ENCODE measurements at places on chromosomes 5 and 9.

GRCh38 chr5:52983731-52984636 lies 5.2 kb upstream of the ITGA2 start:
- no peak for DNase-seq

DNA sequence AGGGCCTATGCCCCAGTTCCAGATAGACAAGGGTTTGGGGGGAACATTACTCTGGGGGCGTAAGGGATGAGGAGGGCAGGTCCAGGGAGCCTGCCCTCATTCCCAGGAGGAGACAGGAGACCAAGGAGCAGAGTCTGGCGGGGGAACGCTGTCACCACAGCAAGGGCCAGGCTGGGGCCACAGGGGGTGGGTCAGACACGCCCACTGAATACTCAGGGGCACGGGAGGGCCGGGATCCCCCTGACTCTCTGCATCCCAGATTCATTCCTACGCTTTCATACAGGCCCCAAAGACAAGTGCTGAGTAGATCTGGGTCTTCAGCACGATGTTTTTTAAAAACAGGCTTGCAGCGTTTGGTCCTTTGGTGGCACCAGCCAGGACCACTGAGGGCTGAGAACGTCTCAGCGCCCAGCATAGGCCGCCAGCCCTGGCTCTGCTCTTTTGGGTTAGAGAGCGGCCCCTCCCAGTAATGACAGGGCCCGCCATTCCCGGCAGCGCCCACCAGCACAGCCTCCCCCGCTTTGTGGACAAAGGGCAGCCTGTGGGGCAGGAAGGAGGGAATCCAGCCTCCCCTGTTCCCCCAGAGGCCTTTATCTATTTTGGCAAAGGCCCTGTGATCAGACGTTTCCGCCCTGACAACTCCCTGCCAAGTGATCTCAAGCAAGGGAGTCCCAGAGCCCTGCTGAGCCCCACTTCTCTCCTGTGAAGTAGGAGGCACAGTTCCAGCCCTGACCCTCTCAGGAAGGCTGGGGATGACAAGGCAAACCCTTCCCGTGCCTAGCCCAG lies 24.9 kb downstream of the NEK6 start:
- DNase-seq, result no peak

GRCh38 chr5:88825584-88826315 lies 57.2 kb downstream of the MEF2C start:
- no peak for DNase-seq

DNA sequence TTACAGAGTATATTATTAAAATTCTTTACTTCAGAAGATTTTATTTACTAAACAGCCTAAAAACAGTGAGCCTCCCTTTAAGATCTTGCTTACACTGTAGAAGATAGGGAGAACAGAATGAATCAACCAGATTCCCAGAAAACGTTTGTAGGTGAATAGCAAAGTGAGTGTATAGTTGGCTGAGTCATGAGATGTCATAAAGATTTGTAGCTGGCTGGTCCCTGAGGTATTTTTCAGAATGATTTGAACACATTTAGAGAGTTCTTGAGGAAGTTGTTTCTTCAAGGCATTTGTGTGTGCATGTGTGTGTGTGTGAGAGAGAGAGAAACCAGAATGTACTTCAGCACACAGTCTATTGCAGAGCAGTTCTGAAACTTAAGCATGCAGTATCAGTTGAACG lies 159.4 kb upstream of the PRR16 start:
- no peak for DNase-seq

DNA sequence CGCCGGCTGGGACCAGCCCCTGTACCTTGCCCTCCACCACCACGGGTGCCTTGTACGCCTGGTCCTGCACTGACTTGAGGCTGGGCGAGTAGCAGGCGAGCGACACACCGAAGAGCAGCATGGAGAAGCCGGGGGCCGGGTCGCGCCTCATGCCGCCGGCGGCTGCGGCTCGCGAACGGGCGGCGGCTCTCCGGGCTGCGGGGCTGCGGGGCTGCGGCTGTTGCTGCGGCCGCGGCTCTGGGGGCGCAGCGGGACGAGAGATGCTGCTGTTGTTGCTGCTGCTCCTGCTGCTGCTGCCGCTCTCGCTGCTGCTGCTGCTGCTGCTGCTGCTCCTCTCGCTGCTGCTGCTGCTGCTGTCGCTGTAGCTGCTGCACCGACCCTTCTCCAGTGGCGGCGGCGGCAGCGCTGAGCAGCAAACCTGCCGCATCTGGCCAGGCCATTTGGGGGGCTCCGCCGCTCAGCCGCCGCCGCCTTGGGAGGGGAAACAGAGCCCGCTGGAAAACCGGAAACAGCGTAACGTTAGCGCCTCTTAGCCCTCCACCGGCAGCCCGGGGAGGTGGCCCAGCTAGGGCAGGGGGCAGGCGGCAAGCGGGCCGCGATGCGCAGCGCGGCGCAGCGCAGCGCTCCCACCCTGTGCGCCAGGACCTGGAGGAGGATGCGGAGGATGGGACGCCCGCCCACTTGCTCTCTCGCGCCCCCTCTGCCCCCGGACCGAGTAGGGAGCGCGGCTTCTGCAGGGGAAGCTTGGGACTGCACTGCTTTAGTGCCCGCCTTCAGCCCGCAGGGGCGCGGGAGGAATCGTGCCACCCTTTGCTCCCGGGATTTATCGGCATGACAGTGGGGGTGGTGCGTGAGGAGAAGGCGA lies at the start of gene NRG2:
Gene NRG2 (minus strand): TSS at position 657 of the 865 bp plus-strand sequence.
- peak; percentile 60 for DNase-seq

DNA sequence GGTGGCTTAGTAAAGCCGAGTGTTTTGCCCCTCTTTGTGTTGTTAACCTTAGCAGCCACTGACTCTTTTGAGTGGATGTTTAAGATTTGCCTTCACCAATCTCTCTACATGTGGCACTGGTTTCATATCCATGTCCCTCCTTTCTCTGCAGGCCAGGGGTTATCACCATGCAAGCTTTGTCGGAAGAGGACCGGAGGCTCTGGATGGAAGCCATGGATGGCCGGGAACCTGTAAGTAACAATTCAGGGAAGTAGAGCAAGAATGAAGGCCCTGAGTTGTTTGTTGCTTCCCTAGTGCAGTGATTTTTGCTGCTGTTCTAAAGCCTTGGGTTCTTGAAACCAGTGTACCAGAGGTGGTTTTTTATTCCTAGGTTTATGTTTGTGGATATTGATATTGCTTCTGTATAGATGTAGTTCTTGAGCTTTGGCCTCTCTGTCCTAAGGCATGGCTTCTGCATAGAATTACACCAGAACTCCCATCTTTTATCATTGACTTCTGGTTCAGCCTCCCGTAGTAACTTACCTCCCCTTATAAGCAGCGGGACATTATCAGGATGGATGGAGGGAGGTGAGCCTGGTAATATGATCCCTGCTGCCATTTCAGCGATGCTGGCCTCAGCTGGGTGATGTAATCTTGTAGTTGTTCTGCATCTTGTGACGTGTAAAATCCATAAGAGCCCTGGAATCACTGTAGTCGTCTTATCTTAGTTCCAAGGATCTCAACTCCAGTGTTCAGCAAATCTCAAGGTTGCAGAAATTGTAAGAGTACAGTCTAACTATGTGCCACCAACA lies 161.9 kb downstream of the ARHGAP26 start:
- DNase-seq, result no peak
